ENCODE measurements at places on chromosomes 7 and 10.

DNA sequence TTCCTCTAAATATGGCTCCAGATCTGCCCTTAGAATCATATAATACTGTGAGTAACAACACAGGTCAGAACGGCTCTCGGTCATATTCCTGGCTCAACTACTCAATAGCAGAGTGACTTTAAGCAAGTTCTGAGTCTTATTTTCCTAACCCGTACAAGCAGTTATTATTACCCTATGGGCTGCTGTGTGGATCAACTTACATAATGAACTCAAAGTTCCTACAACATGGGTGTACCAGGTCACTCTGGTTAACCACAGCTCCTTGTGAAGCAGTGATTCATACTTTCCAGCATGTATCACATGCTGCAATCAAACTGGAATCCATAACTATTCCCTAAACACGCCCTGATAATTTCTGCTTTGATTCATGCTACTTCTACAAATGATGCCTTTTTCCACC lies 107.3 kb downstream of the LRRN3 start:
- no peak for DNase-seq

- DNase-seq, result no peak
These were observed 43.3 kb downstream of the LYZL1 start for GRCh38 chr10:29332061-29332760.

DNA sequence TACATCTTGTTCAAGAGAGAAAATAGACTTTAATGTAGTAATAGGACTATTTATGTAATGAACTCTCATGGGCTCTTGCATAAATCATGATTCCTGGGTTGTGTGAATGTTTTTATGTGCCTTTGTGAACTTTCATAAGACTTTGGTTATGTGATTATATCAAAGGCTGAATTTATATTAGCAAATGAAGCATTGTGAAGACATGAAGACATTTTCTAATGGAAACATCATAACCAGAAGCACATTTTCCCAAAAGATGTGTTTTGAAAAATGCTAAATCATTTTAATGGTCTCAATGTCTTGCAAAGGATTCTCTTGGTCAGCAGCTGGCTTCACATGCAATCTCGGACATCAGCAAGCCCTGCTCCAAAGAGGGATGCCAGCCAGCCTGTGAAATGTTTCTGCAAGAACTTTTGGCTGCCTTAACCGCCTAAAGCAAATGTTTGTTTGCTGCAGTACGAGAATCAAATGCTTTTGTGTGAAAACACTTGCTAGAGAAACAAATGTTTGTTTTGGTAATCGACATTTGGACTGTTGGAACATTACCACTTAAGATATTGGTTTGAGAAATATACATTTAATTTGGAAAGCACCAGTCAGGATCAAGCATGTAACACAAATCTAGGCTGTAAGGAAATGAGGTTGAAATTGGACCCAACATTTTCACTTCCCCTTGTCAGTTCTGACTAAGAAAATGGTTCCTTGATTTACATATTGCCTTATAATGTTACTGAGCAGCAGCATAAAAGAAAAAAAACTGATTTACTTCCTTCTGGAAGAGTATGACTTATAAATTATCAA lies 102.1 kb downstream of the RTKN2 start:
- no peak for DNase-seq

GRCh38 chr10:79116368-79116767 lies 47.6 kb downstream of the ZMIZ1 start:
- DNase-seq, result no peak

DNA sequence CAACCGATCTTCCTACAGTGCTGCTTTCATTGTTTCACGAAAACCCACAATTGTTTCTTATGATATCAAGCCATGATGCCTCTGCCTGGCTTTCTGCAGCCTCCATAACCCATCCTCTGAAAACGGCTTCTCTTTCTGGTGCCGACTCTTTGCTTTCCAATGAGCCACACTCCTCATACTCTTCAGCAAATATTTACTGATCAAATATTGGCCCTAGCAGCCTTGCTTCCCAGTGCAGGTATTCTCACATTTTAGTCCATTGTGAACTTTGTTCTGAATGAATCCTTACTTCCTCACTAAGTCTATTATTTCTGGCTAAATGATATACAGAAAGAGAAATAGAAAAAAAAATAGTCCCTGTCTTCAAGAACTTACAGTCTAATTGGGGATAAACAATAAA lies 35.5 kb downstream of the LAMB1 start:
- no peak for DNase-seq

DNA sequence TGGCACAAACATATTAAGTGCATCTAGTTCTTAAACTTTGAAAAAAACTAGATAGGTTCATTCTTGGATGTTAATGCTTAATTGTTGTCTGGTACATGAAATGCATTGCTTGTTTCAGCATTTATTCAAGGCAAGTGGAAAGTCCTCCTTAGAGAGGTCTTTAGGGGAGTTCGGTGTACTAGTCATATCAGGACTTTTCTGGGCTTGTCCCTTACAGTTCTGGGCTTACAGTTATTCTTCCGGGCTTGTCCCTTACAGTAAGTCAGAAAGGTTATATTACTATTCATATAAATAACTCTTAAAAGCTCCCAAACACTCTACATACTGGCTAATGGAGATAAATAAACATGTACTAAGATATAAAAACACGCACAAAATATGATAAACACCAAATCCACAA lies 61.6 kb upstream of the MRLN start:
- DNase-seq, result no peak

DNA sequence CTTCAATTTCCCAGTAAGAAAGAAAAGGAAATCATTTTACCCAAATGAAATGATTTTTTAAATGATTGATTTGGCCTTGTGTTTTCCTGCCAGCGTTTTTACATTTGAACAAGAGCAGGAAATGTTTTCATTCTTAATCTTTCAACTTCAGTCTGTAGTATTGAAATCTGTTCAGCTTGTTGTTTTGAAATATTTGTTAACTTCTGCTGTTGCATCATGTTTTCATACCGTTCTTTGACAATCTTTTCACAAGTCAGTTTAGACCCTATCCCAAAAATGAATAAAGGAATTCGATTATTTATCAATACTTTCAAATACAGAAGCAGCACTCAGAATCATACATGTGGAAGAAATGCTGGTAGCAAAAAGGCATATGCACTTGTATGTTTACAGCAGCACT lies 8.1 kb downstream of the SFR1 start:
- DNase-seq, result no peak

GRCh38 chr7:25857376-25858067 lies 294.5 kb upstream of the NFE2L3 start:
- DNase-seq, result peak; percentile 72

Data from NCI-H2107 (cell line).